ENCODE measurements at places on chromosomes 11 and 22. TPM values are rescaled to one million over a fixed set of nuclear protein-coding genes. Genes with fewer than 3 reads are reported as not detected.

The KBTBD3 gene
- 5.0 TPM for total RNA-seq

The PANX3 gene
- total RNA-seq, result not detected

The APOA4 gene
- total RNA-seq, result not detected

The ROBO3 gene
- total RNA-seq, result 23.5 TPM

The AMPD3 gene
- 10.2 TPM for total RNA-seq

The B3GAT1 gene
- total RNA-seq, result not detected

The RASL10A gene
- total RNA-seq, result not detected

The RASD2 gene
- total RNA-seq, result not detected

The TIMM10 gene
- total RNA-seq, result 14.7 TPM

The CD3E gene
- total RNA-seq, result not detected

The CAVIN3 gene
- total RNA-seq, result 114 TPM

The PGR gene
- total RNA-seq, result 1.6 TPM

The ARHGAP42 gene
- total RNA-seq, result 7.6 TPM

The CSNK2A3 gene
- total RNA-seq, result 1.4 TPM

The MPPED1 gene
- not detected for total RNA-seq

The TEX12 gene
- total RNA-seq, result not detected

The ZNF215 gene
- total RNA-seq, result 0.80 TPM

The NOX4 gene
- 10.5 TPM for total RNA-seq

The MMP7 gene
- total RNA-seq, result not detected

The GRM5 gene
- 0.08 TPM for total RNA-seq

The TOMM22 gene
- 34.3 TPM for total RNA-seq

The THY1 gene
- total RNA-seq, result 249 TPM

The NLRP6 gene
- total RNA-seq, result not detected

The NTM gene
- total RNA-seq, result 61.4 TPM

The MAJIN gene
- total RNA-seq, result not detected

The TMEM191C gene
- 0.13 TPM for total RNA-seq

The GRAMD1B gene
- 0.39 TPM for total RNA-seq

Data from epithelial cell of alveolus of lung (primary cell).